Lung microvascular endothelial cell (primary cell): ENCODE measurements at places on chromosomes 4 and X. TPM values are rescaled to one million over a fixed set of nuclear protein-coding genes. Genes with fewer than 3 reads are reported as not detected.

GRCh38 chr4:70559211-70559830 lies 32.7 kb upstream of the AMBN start:
- DNase-seq = peak; percentile 55

AMELX gene
- total RNA-seq = not detected in 2 replicates

GRCh38 chr4:148355442-148356123 lies 86.6 kb downstream of the NR3C2 start:
- DNase-seq = peak; percentile 91

GRCh38 chr4:139245590-139245989 lies 34.4 kb downstream of the MGARP start:
- DNase-seq = no peak

DNA sequence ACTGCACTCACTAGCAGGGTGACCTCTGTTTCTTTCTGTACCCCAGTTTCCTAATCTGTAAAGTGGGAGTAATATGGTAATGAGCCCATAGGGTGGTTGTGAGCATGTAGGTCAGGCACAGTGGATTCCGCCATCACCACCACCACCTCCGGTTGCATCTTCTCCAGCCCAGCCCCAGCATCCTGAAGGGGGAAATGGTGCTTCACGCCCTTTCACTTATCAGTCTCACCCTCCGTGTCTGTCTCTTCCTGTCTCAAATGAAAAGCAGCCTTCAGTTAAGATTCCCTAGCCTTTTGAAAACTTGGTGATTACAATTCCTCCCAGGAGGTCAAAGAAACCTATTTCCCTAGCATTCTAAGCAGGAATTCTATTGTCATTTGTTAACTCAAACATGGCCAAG lies 16.9 kb upstream of the XPNPEP2 start:
- peak; percentile 38 for DNase-seq

CDS1 gene
- total RNA-seq = under 0.01 TPM in 1 of 2 replicates, not detected in the other

- no peak for DNase-seq
Measured at GRCh38 chr4:165780735-165781134, 92.3 kb upstream of the TLL1 start.

DNA sequence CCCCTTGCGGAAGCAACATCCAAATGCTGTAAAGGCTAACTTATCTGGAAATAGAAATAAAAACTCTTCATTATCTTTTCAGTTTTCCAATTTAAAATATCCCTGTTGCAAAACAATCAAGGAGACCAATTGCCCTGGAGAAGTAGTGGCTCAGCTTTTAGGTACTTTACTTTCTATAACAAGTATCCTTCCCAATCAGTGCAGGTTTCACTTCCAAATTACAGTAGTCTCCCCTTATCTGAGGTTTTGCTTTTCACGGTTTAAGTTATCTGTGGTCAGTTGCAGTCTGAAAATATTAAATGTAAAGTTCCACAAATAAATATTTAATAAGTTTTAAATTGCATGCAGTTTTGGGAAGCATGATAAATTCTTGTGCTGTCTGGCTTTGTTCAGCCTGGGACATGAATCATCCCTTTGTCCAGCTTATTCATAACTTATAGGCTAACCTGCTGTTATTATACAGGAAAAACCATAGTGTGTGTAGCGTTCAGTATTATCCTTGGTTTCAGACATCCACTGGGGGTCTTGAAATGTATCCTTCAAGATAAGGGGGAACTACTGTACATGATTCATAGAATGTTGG lies 973.1 kb upstream of the GRID2 start:
- DNase-seq = no peak

GRCh38 chrX:682892-683291 lies 52.3 kb downstream of the SHOX start:
- no peak for DNase-seq

- DNase-seq = no peak
Measured at GRCh38 chr4:155679343-155679742, 12.7 kb downstream of the GUCY1A1 start.

CLDN34 gene
- under 0.01 and 0.20 TPM in 2 replicates for total RNA-seq

DNA sequence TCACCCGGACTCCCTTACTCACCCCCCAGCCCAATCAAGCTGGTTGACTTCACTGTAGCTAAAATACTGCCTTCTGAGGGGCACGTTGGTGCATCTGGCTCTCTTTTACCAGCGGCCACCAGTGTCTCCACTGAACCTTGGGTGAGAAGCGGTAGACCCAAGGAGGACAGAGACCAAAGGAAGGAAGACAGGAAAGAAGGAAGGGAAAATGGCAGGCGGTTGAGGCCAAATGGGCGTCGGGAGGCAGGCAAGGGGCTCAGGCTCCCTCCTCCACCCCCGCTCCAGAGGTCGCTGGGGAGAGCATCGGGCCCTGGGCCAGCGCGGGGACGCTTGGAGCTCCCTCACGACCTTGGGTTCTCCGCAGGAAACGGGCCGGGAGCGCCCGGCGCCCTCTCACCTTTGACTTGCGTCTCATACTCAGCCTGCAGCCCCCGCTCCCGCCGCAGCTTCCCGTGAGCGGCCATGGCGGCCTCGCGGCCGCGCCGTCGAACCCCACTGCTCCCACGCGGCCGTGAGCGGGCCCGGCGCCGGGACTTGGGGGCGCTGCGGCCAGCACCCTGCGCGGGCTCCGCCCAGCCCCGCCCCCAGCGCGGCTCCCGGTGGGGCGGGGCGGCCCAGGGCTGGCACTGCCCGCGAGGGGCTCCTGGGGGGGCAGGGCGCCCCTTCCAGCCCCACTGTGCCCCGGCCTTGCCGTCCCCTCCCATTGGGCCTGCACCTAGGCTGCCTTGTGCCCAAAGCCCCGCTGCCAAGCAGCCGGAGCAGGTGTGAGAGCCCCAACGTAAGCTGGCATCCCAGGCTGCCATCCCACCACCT lies at the start of gene ARHGAP4:
TSS of gene ARHGAP4 (minus strand) at position 526 of the 813 bp plus-strand sequence. CDS start at position 464, 62 bp downstream.
- no peak for DNase-seq

GRCh38 chr4:107196312-107196711 lies 160.2 kb upstream of the DKK2 start:
- DNase-seq = no peak

SLC4A4 gene
- not detected in 2 replicates for total RNA-seq

GPC3 gene
- not detected in 2 replicates for total RNA-seq

DNA sequence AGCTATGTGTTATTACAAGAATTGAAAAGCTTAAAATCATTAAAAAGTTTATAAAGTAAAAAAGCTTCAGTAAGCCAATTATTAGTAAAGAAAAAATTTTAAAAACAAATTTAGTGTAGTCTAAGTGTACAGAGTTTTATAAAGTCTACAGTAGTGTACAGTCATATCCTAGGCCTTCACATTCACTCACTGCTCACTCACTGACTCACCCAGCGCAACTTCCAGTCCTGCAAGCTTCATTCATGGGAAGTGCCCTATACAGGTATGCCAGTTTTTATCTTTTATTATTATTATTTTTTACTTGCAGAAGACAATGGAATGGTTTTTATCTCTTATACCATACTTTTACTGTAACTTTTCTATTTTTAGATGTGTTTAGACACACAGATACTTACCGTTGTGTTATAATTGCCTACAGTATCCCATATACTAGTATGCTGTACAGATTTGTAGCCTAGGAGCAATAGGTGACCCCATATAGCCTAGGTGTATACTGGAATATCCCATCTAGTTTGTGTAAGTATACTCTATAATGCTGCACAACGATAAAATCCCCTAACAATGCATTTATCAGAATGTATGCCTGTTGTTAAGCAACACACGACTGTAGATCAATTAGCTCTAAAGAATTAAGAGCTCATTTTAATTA lies 230.7 kb downstream of the DCLK2 start:
- DNase-seq = peak; percentile 60

- peak; percentile 49 for DNase-seq
Measured at GRCh38 chr4:41832961-41833360, 84.4 kb upstream of the PHOX2B start.

ASB11 gene
- total RNA-seq = not detected in 2 replicates

DNA sequence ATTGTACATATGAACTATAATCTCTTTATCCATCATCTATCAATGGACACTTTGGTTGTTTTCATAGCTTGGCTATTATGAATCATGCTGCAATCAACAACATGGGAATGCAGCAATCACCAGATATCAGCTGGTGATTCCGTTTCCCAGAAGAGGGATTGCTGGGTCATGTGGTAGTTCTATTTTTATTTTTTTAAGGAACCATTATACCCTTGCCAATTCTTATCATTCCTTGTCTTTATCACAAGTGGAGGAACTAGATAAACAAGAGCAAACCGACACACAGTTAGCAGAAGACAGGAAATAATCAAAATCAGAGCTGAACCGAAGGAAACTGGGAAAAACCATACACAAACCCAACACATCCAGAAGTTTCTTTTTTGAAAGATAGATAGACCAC lies 14.5 kb upstream of the LNX1 start:
- peak; percentile 40 for DNase-seq

GRCh38 chrX:45353456-45353855 lies 152.8 kb upstream of the DIPK2B start:
- no peak for DNase-seq

- DNase-seq = peak; percentile 56
Measured at GRCh38 chr4:244471-244870, 60.8 kb downstream of the ZNF732 start.

DNA sequence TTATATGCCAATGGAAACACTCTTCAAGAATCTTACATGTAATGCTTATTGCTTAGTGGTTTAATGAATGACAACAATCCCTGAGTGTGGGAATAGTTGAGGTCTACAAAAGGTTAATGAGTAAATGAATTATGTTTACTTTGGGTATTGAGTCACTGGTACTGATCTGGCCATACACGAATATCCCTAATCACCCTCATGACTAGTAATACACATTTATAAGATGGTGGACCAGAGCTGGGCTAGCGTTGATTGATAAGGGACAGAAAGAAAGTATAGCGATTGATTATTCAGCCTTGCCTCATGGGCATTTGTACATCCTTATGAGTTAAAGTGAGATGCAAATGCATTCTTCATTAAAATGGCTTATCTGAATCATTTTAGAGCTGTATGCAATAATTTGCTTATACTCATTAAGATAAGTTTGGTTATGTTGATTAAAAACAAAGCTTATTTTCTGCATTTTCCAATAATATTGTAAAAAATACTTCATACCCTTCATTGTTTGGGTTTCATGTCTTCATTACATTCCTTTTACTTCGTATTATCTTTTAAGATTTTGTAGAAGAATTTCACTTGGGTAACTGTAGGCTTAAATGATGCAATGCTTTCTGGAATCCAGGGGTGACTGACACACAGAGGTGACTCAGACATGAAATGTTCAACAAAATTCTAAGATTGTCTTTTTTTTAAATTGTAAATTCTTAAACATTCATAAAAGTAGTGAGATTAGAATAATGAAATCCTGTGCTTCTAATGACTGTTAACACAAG lies 47.4 kb downstream of the FGF2 start:
- DNase-seq = no peak

DNA sequence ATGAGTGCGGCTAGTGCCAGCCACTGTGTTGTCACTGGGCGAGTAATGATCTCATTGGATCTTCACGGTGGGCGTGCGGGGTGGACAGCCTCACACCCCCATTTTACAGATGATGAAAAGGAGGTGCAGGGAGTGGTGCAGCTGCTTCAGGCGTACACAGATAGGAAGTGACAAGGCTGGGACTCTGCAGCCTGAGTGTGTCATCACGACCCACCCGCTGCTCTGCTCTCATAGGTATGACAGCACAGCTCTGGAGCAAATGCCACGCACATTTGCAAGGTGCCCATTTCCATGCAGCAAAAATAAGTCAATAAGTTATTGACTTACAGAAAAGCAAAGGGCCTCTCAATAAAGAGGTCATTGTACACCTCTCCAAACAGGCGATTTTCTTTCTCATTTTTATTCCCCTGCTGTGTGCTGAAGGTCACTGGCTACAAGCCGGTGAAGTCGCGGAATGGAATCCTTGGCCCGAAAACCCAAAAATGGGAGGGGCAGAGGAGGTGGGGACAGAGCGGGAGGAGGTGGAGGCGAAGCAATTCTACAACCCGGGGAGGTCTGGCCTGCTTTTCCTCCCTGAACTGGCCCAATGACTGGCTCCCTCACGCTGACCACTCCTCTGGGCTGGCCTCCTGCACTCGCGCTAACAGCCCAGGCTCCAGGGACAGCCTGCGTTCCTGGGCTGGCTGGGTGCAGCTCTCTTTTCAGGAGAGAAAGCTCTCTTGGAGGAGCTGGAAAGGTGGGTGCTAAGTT lies at the start of gene SOD3:
TSS of gene SOD3 (plus strand) at position 658 of the 750 bp plus-strand sequence. CDS start 3,949 bp downstream, outside the sequence.
- DNase-seq = peak; percentile 35

DNA sequence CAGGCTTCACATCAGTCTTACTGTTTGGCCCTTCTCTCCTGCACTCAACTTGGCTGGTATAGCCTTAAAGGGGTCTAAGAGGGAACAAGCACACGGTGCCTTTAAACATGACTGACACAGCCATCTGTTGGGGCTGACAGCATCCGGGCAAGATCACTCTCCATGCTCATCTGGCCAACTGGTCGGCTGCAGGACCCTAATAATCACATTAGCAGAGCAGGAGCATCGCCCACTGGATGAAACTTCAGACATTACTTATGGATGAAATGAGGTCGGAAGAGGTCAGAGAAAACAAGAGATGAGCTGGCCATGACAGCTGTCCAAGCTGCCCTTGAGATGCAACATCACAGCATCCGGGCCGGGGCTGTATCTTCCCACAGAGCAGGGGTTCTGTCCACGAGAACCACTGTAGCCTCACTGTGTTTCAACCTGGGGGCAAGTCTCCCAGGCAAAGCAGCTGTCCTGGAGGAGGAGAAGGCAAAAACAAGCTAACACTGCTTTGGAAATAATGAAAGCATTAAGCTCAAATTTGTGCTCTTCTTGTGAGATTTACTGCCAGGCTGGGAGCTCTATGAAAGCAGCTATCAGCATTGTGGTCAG lies 94.4 kb upstream of the TTC29 start:
- DNase-seq = no peak
